Stimulated activated CD8-positive, alpha-beta memory T cell treated with anti-CD3 and anti-CD28 coated beads, Interleukin-7, amount 100 ng/mL, for 4 hours (primary cell): ENCODE measurements at places on chromosomes 5 and 9.

GRCh38 chr9:133375116-133375723, 640 bp downstream of the SURF4 start:
- DNase-seq: no peak

GRCh38 chr5:172919525-172920446, 39.4 kb upstream of the RPL26L1 start:
- DNase-seq: no peak

DNA sequence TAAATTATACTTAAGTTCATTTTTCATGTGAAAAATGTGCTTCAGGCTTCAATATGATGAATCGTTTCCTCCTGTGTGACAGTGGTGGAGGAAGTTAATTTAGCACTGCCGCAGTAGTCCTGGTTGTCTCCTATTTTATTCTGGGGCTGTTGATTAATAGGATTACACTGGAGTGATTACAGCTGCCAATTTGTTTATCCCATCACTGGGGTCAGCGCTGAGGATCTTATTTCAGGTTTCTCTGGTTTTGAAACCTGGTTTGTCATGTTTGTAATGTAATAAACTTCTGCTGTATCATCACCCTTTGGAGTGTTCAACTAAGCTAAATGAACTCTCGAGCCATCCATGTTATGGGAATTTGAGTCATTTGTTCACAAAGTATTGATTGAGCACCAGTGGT, 241.7 kb upstream of the KCNN2 start:
- DNase-seq: no peak

- no peak for DNase-seq
These were observed 257.8 kb downstream of the FER start for GRCh38 chr5:109005297-109006009.

GRCh38 chr5:150653145-150653761, 7.8 kb upstream of the MYOZ3 start:
- DNase-seq: no peak
